ENCODE measurements at places on chromosomes 1 and 21.

DNA sequence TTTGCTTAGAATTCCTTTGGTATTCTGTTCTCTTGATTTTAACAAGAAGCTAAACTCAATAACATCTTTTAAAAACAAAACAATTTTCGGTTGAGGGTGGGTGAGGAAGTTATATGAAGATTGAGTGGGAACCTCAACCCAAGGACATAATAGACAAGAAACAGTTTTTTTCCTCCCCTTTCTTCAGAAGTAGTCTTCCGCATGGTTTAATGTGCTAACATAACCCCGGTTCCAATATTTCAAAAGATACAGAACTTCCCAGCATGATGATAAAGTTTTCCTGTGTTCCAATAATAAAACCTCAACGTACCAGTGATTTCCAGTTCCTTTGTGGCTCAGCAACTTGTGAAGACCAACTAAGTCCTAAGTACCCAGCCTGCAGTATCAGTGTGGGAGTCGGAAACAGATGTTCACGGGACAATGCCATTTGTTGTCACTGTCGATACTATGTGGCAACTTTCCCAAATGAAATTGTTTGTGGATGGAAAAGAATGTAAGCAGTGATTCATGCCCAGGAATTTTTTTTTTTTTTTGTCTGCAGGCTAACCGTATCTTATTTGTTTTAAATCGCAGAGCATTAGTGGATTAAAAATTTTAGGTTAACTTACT lies 48.5 kb downstream of the NR5A2 start:
- no peak for DNase-seq

- DNase-seq = no peak
Observed at GRCh38 chr1:53871221-53871620, 18.4 kb downstream of the YIPF1 start.

DNA sequence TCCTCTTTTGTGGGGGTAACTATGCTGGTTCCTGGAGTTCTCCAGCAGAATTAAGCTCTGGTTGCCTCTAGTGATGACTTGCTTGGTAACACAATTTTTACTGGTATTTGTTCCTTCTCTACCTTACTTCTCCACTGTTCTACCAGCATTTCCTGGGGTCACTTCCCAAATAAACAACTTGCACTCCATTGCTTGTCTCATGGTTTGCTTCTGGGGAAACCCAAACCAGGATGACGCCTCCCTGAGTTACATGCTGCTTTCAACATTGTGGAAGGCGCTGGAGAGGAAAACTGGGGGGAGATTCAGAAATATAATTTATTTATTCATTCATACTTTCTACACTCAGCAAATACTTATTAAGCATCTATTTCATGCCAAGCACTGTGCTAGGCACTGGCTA lies 55.3 kb upstream of the AK4 start:
- no peak for DNase-seq

GRCh38 chr1:10056599-10056987 lies 23.8 kb downstream of the UBE4B start:
- no peak for DNase-seq

DNA sequence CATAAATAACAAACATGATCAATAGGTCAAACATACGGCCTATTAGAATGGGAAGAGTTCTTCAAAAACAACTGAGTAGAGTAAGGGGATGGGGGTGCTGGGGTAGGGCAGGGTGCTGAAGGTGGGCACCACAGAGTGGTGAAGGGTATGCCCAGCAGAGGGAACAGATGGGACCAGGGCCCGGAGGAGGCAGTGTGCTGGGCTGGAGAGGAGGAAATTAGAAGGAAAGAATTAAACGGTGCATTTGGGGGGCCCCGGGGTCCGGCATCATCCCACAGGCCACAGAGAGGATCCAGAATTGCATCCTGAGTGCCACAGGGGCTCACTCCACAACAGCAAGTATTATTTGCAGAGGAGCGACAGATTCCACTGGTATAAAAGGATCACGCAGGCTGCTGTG lies 94.5 kb downstream of the GLIS1 start:
- DNase-seq = no peak

Measured in NCI-H526 treated with DMSO at 0.1 percent for 48 hours (cell line).